T-helper 17 cell (primary cell): ENCODE measurements at places on chromosomes 6 and 20. TPM values are rescaled to one million over a fixed set of nuclear protein-coding genes. Genes with fewer than 3 reads are reported as not detected.

Gene NMBR
- not detected for total RNA-seq

GRCh38 chr6:135280375-135281136, 99.4 kb downstream of the MYB start:
- DNase-seq: no peak
- no peaks in the 10 kb centered on the region for H3K4me1 ChIP-seq
- H3K4me3 ChIP-seq: no peak overlapping the region
- H3K36me3 ChIP-seq: no peaks in the 10 kb centered on the region
- H3K27ac ChIP-seq: no peak overlapping the region
- peaks cover 10% of the 10 kb centered on the region for H3K27me3 ChIP-seq

DNA sequence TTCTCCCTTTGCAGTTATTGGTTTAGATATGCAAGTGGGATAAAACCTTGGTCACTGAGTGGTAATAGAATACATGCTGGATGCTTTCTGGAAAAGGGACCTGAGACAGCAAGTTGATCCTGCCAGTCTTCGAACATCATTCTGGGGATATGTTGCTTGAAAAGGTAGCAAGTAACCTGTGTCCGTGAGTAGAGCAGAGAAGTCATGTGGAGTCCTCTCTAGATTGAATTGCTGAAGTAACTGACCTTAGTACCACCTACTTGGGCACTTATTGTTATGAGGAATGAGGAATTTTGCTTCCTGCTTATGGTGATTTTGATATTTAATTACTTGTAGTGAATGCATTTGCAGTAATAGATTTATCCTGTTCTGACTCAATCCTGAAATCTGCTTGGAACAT, 367.3 kb upstream of the IMPG1 start:
- no peaks in the 10 kb centered on the region for H3K27me3 ChIP-seq
- H3K4me3 ChIP-seq: no peak overlapping the region
- H3K36me3 ChIP-seq: no peaks in the 10 kb centered on the region
- no peak for DNase-seq
- H3K27ac ChIP-seq: no peak overlapping the region

DNA sequence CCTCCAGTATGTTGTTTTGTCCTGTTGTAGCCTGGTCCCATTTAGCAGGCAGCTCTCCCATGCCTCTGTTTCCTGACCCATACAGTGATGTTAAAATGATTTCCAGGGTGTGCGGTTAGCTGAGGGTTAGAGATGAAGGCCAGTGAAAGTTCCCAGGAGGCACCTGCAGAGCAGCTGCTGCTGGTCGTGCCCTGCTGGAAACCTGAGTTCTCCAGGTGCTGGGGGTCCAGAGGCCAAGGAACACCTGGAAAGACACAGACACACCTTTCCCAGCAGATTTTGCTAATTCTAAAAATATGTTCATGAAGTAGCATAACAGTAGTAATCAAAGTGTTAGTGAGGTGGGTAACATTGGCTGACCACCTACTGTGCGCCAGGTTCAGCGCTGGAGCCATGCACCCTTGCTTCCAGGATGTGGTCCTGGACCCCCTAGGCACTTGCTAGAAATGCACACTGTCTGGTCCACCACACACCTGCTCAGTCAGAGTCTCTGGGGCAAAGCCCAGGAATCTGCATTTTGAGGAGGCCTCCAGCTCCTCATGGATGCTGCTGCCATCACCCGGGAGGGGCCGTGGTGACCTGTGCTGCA, 118.7 kb downstream of the SYNDIG1 start:
- H3K4me1 ChIP-seq: peaks cover 3% of the 10 kb centered on the region
- no peak overlapping the region for H3K4me3 ChIP-seq
- H3K27me3 ChIP-seq: peaks cover 18% of the 10 kb centered on the region
- DNase-seq: no peak
- peaks cover 3% of the 10 kb centered on the region for H3K36me3 ChIP-seq
- no peak overlapping the region for H3K27ac ChIP-seq

DNA sequence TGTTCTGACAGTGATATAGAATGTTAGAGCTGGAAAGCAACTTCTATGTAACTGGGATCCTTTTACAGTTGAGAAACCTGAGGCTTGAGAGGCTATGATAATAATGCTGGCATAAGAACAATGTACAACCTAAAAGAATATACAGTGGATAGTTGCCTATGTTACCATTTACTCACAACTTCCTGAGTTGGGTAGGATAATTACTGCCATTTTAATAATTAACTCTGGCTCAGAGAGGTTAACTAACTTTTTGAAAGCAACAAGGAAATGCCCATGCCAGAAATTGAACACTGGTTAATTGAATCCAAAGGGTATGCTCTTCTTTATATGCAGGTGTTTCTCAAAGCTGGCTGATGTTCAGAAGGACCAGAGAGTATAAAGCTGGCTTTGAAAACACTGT, 530.7 kb upstream of the MAP3K7 start:
- no peaks in the 10 kb centered on the region for H3K4me1 ChIP-seq
- no peak overlapping the region for H3K27ac ChIP-seq
- DNase-seq: no peak
- H3K36me3 ChIP-seq: no peaks in the 10 kb centered on the region

- H3K36me3 ChIP-seq: no peaks in the 10 kb centered on the region
- DNase-seq: peak; percentile 37
- H3K4me1 ChIP-seq: peaks cover 13% of the 10 kb centered on the region
- no peak overlapping the region for H3K4me3 ChIP-seq
Measured at GRCh38 chr6:20291764-20292580, 79.7 kb upstream of the MBOAT1 start.

DNA sequence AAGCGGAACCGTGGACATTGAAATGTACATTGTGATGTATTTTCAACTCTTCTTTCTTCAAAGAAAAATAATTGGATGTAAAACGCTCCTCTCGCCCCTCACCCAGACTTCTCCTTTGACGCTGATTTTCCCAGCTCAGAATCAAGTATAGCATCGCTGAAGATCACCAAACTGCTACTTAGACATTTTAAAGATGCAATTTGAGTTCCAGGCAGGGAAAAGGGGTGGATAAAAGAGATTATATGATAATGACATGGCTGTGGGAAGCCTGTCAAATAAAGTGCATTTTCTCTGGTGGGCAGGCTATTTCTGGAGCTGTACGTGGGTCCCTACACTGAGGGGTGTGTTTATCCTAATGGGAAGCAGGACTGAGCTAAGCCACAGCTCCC, 240.4 kb downstream of the CDC5L start:
- no peaks in the 10 kb centered on the region for H3K36me3 ChIP-seq
- H3K4me1 ChIP-seq: peaks cover 20% of the 10 kb centered on the region
- no peak for DNase-seq
- no peak overlapping the region for H3K4me3 ChIP-seq

DNA sequence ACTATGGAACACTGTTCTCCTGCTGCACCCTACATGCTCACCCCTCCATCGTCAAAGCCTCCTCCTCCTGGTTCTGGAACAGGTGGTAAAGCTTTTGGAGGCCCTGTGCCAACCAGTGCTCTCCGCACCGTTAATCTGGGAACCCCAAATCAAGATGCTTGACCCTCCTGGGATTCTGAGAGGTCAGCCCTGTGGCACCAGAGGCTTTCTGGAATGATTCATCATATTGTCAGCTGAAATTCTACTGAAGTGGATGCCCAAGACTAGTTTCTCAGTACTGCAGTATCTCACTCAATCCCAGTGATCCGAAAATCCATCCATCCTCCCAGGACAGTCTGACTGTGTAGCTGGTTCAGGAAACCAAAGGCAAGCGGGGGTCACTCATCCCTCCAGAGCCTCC, 92.7 kb downstream of the TRERF1 start:
- H3K4me1 ChIP-seq: peaks cover 18% of the 10 kb centered on the region
- peaks cover 8% of the 10 kb centered on the region for H3K36me3 ChIP-seq
- DNase-seq: no peak
- no peak overlapping the region for H3K27ac ChIP-seq

Gene METTL24
- total RNA-seq: not detected

GRCh38 chr6:139967497-139967896, 593.0 kb upstream of the CITED2 start:
- peaks cover 2% of the 10 kb centered on the region for H3K36me3 ChIP-seq
- H3K27me3 ChIP-seq: peaks cover 11% of the 10 kb centered on the region
- H3K4me3 ChIP-seq: no peak overlapping the region

GRCh38 chr6:70176842-70177550, 125.9 kb downstream of the COL9A1 start:
- DNase-seq: no peak
- H3K4me1 ChIP-seq: no peaks in the 10 kb centered on the region
- H3K27me3 ChIP-seq: peaks cover 4% of the 10 kb centered on the region
- H3K27ac ChIP-seq: no peak overlapping the region
- no peak overlapping the region for H3K4me3 ChIP-seq

Gene GRIK2
- not detected for total RNA-seq

DNA sequence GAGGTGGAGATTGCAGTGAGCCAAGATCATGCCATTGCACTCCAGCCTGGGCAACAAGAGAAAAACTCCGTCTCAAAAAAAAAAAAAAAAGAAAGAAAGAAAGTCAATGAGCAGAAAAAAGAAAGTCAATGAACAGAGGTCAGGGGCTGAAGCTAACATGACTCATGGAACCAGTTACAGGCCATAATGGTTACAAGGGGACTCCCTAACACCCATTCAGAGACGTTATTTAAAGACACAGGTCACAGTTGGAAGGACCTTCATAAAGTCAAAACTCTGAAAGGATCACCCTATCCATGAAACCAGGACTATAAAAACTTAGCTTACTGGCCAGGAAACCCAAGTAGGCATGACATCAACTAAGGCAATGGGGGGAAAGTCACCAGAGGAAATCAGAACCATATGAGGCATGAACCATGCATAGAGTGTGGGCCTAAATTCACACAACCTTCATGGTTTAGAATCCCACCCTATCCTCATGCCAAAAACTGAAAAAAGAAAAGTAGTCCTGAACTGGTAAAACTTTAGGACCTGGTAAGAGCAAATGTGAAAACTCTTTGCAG, 18.2 kb downstream of the FBXL4 start:
- no peaks in the 10 kb centered on the region for H3K27me3 ChIP-seq
- peaks cover 27% of the 10 kb centered on the region for H3K4me1 ChIP-seq
- peak overlapping the region; percentile 70 for H3K27ac ChIP-seq
- no peak overlapping the region for H3K4me3 ChIP-seq
- DNase-seq: no peak

GRCh38 chr6:20497216-20498040, 36.8 kb upstream of the CDKAL1 start:
- H3K27ac ChIP-seq: no peak overlapping the region
- no peak overlapping the region for H3K4me3 ChIP-seq
- DNase-seq: no peak
- H3K27me3 ChIP-seq: no peaks in the 10 kb centered on the region

Gene INSM1
- not detected for total RNA-seq

- no peak overlapping the region for H3K27ac ChIP-seq
- no peak for DNase-seq
- H3K36me3 ChIP-seq: no peaks in the 10 kb centered on the region
- H3K4me1 ChIP-seq: no peaks in the 10 kb centered on the region
- H3K4me3 ChIP-seq: no peak overlapping the region
Measured at GRCh38 chr6:150363733-150364132, 5.1 kb upstream of the IYD start.
